ENCODE measurements at places on chromosomes 7 and 10. TPM values are rescaled to one million over a fixed set of nuclear protein-coding genes. Genes with fewer than 3 reads are reported as not detected.

The WDFY4 gene
- total RNA-seq: not detected

The TM9SF3 gene
- total RNA-seq: 61.8 TPM

The OR9A2 gene
- not detected for total RNA-seq

The CYP2C9 gene
- total RNA-seq: not detected

The DMTF1 gene
- total RNA-seq: 69.7 TPM

The KIAA1549 gene
- 1.3 TPM for total RNA-seq

The CALD1 gene
- 532 TPM for total RNA-seq

DNA sequence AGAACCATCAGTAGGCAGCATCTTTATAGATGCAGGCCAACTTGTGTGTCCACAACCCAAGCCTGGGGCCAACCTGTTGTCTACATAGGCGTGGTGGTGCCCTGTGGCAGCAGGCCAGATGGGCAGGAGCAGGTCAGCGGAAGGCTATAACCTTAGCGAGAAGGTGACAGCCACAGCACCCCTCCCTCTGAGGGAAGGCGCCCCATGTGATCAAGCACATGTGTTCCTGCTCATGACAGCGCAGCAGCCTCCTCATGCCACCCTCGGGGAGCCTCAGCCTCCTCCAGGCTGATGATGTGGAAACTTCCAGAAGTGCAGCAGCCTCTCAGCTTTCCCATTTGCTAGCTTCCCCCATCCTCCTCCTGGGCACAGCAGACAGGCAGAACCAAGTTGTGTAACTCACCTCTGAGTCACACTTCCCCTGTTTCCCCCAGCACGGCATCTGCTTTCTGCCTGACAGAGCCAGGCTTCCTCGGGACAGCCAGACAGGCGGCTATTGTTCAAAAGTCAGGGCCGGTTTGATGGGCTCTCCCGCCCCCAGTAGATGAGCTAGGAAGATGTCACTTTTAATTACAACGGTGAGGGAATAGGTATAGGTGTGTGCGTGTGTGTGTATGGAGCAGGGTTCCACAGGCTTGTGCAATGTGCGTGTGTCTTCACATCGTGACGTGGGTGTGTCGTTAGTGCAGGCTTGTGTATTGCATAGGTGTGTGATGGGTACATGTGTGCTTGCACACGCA, 312.0 kb upstream of the ZMIZ1 start:
- H3K4me1 ChIP-seq: peaks cover 26% of the 10 kb centered on the region
- no peaks in the 10 kb centered on the region for H3K36me3 ChIP-seq
- H3K27me3 ChIP-seq: no peaks in the 10 kb centered on the region
- no peak overlapping the region for H3K4me3 ChIP-seq
- H3K27ac ChIP-seq: peak overlapping the region; percentile 59
- peak; percentile 98 for DNase-seq

DNA sequence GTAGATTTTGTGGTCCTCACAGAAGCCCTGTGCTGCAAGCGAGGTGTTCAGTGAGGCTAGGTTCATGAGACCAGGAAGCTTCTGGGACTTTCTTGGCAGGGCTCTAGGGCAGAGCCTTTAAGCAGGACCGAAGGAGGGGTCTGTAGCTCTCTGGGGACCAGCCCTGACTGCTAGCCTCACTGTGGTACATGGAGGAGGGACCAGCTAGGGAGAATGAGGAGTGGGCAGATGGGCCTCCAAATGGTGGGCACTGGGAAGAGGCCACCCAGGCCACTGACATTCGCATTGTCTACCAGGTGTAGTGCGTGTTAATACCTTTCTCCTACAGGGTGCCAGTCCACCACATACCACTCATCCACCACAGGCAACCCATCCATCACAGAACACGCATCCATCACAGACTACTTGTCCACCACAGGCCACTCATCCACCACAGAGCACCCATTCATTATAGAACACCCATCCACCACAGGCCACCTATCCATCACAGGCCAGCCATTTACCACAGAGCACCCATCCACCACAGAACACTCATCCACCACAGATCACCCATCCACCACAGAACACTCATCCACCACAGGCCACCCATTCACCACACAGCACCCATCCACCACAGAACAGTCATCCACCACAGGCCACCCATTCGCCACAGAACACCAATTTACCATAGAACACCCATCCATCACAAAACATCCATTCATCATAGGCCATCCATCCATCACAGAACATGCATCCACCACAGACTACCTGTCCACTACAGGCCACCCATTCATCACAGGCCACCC, 31.6 kb upstream of the ZNF488 start:
- no peaks in the 10 kb centered on the region for H3K36me3 ChIP-seq
- H3K4me1 ChIP-seq: peaks cover 2% of the 10 kb centered on the region
- peaks cover 56% of the 10 kb centered on the region for H3K27me3 ChIP-seq

GRCh38 chr7:150871601-150872000, 19.3 kb downstream of the AOC1 start:
- peaks cover 2% of the 10 kb centered on the region for H3K4me1 ChIP-seq
- no peaks in the 10 kb centered on the region for H3K36me3 ChIP-seq
- no peak overlapping the region for H3K27ac ChIP-seq
- no peak overlapping the region for H3K4me3 ChIP-seq
- DNase-seq: no peak

- peak; percentile 55 for DNase-seq
- H3K36me3 ChIP-seq: no peaks in the 10 kb centered on the region
- no peaks in the 10 kb centered on the region for H3K4me1 ChIP-seq
- H3K27me3 ChIP-seq: no peaks in the 10 kb centered on the region
Measured at GRCh38 chr10:5442065-5442989, 30.0 kb downstream of the NET1 start.

DNA sequence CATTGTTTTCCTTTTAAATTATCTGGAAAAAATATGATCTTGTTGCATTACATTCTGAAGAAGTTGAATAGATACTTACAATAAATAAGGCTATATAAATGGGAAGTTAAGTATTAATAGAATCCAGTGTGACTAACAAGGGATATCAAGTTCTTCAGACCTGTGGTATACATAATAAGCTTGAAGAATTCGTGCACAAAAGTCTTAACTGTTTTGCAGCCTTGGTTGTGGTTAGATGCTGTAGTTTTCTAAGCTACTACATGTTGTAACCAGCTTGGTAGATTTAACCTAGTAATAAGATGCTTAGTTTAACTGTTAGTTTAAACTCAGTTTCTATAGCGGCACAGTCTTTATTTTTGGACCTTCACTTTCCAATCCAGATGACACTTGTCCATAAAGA, 106.2 kb upstream of the GLCCI1 start:
- no peaks in the 10 kb centered on the region for H3K4me1 ChIP-seq
- no peaks in the 10 kb centered on the region for H3K36me3 ChIP-seq
- no peak overlapping the region for H3K27ac ChIP-seq
- DNase-seq: peak; percentile 17
- no peaks in the 10 kb centered on the region for H3K27me3 ChIP-seq
- H3K4me3 ChIP-seq: no peak overlapping the region

DNA sequence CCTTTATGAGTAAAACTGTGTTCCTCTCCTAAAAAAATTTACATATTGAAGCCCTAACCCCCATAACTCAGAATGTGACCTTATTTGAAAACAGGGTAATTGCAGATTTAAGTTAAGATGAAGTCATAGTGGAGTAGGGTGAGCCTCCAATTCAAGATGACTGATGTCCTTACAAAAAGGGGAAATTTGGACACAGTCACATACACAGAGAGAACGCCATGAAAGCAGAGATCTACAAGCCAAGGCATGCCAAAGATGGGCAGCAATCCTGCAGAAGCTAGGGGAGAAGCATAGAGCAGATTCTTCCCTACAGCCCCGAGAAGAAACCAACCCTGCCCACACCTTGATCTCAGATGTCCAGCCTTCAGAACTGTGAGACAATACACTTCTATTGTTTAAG, 23.8 kb upstream of the ADD3 start:
- no peak overlapping the region for H3K27ac ChIP-seq
- H3K36me3 ChIP-seq: no peaks in the 10 kb centered on the region
- DNase-seq: no peak
- no peak overlapping the region for H3K4me3 ChIP-seq

DNA sequence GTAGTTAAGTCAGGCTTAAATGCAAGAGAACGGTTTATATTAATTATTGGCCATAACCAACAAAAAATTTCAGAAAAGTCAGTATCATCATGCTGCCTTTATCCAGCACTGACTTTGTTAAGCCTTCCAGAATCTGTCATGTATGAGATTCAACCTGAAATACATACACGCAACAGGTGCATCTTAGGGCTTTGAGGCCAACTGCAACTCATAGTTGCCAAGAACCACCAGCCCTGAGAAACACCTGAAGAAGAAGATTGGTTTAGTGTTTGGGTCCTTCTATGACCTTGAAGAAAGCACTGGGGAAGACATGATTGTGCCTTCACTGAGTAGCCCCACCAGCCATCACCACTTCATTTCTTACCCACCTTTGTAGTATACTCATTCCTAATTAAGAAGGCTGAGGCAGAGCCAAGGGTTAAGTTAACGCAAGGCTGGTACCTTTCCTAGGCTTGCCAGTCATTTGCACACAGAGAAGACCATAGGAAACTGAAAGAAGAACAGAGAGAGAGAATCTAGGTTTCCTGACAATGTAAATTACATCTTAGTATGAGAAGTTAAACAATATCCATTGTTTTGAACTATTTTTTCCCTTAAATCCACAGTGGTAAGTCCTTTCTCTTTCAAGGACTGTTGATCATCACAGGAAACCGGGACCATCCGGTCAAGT, 200.1 kb upstream of the PRKCQ start:
- no peak overlapping the region for H3K4me3 ChIP-seq
- H3K27ac ChIP-seq: peak overlapping the region; percentile 32
- no peaks in the 10 kb centered on the region for H3K36me3 ChIP-seq
- no peak for DNase-seq
- no peaks in the 10 kb centered on the region for H3K27me3 ChIP-seq

GRCh38 chr7:11616466-11616865, 215.5 kb downstream of the THSD7A start:
- H3K4me3 ChIP-seq: no peak overlapping the region
- no peak for DNase-seq

DNA sequence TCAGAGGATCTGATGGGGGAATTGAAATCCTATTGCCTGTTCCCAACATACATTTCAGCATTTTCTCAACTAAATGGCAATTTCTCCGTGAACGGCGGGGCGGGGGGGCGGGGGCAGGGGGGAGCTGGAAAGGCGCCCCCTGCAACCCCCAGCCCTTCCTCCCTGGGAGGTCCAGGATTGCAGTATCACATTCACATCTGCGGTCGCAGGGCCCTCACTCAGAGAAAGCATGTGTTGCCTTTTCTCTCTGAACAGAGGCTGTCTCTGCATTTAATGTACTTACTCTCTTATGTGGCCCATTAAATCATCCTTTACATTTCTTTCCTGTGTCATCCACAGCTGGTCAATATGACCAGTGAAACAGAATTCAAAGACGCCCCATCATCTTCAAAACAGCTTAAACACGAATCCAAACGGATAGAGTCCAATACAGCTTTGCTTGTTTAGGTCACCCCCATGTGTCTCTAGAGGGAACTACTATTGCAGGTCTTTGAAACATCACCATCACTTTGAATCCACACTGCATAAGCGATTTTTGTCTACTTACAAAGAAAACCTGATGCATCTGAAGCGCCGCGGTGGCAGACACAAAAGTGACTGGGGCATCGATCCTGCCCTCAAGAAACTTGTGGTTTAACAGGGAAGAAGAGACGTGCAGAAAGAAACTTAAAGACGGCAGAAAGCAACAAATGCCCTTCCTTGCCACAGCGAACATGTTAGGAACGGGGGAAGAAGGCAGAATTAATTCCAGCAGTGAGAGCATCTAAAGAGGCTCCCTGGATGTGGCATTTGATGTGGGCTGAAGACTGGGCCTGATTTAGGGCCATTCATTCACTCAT, 17.0 kb upstream of the ECHDC3 start:
- H3K4me1 ChIP-seq: no peaks in the 10 kb centered on the region
- H3K27me3 ChIP-seq: peaks cover 10% of the 10 kb centered on the region
- DNase-seq: peak; percentile 79
- no peak overlapping the region for H3K27ac ChIP-seq
- no peak overlapping the region for H3K4me3 ChIP-seq

DNA sequence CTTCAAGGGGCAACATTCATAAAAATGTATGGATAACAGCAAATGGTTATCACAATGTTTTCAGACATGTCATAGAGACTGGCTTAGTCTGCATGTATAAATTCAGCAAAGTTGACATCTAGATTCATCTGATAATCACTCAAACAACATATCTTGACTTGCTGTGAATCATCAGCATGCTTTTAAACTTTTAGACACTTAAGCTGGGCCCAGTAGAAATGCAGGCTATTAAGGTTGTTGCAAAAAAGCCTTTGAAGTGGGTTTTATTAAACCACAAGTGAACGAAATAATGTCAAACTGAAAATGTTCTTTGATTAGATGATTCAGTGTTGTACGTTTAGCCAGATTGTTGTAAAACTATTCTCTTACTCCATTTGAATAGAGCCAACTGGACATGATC, 759.6 kb downstream of the NXPH1 start:
- no peaks in the 10 kb centered on the region for H3K27me3 ChIP-seq
- no peak overlapping the region for H3K4me3 ChIP-seq
- H3K27ac ChIP-seq: no peak overlapping the region
- no peaks in the 10 kb centered on the region for H3K4me1 ChIP-seq

DNA sequence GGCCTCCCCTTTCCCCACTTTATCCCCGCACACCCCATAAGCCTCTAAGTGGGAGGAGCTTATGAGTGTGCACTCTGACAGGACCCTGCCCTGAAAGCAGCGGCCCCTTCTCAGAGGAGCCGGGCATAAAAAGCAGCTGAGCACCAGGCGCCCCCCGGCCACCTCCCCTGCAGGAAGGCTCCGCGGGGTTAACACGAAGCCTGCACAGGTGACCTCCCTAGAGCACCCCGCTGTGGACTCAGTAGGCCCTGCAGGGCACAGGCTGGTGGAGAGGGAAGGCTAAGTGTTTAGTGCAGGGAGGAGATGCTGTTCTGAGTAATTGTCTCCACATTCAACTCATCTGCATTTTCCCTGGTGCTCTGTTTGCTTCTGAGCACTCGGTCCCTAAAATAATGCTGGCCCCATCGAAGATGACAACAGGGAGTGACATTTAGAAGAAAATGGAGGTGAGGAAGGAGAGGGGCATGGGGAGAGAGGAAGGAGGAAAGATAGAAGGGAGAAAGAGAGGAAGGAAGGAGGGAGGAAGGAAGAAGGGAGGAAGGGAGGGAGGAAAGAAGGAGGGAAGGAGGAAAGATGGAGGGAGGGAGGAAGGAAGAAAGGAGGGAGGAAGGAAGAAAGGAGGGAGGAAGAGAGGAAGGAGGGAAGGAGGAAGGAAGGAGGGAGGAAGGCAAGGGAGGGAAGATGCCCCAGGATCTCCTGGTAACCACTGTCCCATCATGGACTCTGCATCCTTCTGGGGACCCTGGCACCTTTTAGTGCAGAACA, 25.4 kb upstream of the CNPY1 start:
- no peak for DNase-seq
- H3K27me3 ChIP-seq: no peaks in the 10 kb centered on the region
- no peaks in the 10 kb centered on the region for H3K4me1 ChIP-seq
- H3K36me3 ChIP-seq: no peaks in the 10 kb centered on the region
- H3K4me3 ChIP-seq: no peak overlapping the region
- H3K27ac ChIP-seq: no peak overlapping the region

- peak within 1 kb of the TSS; percentile 68 for H3K4me3 ChIP-seq
- H3K4me1 ChIP-seq: peaks cover 3% of the 10 kb centered on the region
- H3K36me3 ChIP-seq: no peaks in the 10 kb centered on the region
Measured at GRCh38 chr10:5977471-5978229, at the start of gene IL15RA. TSS of gene IL15RA (minus strand) at chr10:5977543. CDS start at chr10:5977492, 51 bp downstream.

- peak; percentile 58 for DNase-seq
- H3K36me3 ChIP-seq: peaks cover 5% of the 10 kb centered on the region
- no peak overlapping the region for H3K27ac ChIP-seq
- no peak overlapping the region for H3K4me3 ChIP-seq
- no peaks in the 10 kb centered on the region for H3K27me3 ChIP-seq
- H3K4me1 ChIP-seq: peaks cover 19% of the 10 kb centered on the region
Measured at GRCh38 chr7:130144312-130145171, 60.7 kb downstream of the TMEM209 start.

GRCh38 chr10:91299999-91300575, 79.6 kb downstream of the PCGF5 start:
- DNase-seq: no peak
- no peak overlapping the region for H3K27ac ChIP-seq
- no peaks in the 10 kb centered on the region for H3K27me3 ChIP-seq

Data from IMR-90 (cell line).